ENCODE measurements at places on chromosomes 11 and 22.

GRCh38 chr11:18723991-18724390, 2.0 kb downstream of the IGSF22 start:
- no peak for DNase-seq
- no peaks in the 10 kb centered on the region for H3K36me3 ChIP-seq
- no peaks in the 10 kb centered on the region for H3K4me1 ChIP-seq
- H3K27me3 ChIP-seq, result no peaks in the 10 kb centered on the region
- no peak overlapping the region for H3K27ac ChIP-seq

DNA sequence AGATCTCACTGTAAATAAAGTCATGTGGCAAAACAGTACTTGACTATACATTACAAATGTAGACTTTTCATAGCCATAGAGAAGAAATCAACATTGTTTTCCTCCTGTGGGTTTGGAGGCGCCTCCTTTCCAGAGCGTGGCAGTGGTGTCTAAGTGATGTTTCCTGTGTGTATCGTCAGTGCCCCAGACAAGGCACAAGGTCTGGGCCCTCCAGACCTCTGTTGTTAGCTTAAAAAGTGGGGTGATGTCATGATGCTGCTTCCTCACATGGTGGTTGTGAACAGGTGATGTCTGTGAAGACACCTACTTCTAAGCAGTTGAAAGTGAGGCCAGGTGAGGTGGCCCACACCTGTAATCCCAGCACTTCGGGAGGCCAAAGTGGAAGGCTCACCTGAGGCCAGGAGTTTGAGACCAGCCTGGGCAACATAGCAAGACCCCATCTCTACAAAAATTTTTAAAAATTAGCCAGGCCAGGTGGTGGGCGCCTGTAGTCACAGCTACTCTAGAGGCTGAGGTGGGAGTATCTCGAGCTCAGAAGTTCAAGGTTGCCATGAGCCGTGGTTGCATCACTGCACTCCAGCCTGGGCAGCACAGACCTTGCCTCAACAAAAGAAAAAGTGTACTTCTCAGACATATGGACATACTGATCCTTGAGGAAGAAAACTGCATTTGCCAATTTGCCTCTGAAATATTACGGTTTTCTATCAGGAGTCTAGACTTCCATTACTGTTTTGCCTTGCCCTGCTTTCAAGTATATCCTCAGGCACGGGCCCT, 15.7 kb downstream of the NUP50 start:
- DNase-seq, result peak; percentile 65
- no peak overlapping the region for H3K4me3 ChIP-seq
- peaks cover 86% of the 10 kb centered on the region for H3K36me3 ChIP-seq
- no peaks in the 10 kb centered on the region for H3K4me1 ChIP-seq

DNA sequence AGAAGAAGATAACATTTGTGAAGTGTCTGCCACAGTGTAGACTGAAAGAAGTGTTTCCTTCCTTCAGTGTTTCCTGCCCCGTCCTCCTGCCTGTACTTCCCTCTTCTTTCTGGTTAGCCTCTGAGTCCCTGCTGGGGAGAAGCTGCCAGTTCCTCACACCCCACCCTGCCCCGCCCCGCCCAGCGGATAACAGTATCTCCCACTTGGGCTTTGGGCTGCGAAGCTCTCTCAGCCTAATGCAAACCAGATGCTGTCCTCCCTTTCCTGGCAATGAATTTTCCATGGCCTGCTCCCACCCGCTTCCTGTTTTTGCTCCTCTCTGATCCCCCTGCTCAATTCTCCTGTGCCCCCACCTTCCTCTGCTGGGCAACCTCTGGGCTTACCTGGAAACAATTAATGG, 5.2 kb upstream of the RAB3IL1 start:
- no peaks in the 10 kb centered on the region for H3K36me3 ChIP-seq
- no peak for DNase-seq
- H3K4me3 ChIP-seq, result no peak overlapping the region
- H3K27ac ChIP-seq, result peak overlapping the region; percentile 84
- H3K4me1 ChIP-seq, result no peaks in the 10 kb centered on the region
- H3K27me3 ChIP-seq, result peaks cover 47% of the 10 kb centered on the region

DNA sequence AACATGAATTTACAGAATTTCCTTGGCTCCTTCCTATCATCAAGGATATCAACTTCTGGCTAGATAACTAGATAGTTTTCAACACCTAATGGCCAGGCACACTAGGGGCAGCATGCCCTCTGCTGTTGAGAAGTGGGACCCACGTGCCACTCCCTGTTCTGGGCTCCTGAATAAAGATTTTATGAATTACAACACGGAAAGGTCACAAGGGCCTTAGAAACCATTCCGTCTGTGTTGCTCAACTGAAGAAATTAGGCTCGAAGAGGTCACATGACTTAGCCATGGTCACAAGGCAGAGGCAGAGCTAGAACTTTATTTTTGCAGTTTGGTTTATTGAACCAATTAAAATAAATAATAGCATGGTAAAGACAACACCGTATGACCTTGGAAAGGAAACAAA, 36.0 kb downstream of the PRCP start:
- H3K4me3 ChIP-seq, result no peak overlapping the region
- H3K4me1 ChIP-seq, result no peaks in the 10 kb centered on the region
- DNase-seq, result peak; percentile 7
- H3K27me3 ChIP-seq, result no peaks in the 10 kb centered on the region
- H3K36me3 ChIP-seq, result no peaks in the 10 kb centered on the region

DNA sequence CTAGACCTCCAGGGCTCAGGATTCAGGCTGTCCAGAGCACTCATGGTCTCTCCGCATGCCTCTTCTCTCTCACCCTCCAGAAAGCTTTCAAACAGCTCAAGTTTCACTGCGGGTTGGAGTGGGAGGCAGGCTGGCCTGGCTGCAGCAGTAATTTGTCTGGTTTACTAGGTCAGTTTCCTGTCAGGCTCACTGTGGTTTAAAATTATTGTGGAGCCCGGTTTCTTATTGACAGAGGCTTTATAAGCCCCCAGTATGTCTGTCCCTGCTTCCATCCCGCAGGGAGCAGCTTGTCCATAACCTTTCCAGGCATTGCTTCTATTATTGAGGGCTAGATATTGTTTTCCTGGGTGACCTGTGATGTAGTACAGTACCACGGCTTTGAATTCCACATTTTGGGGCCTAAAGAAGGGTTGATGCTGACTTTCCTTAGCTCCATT, 235.3 kb upstream of the SORL1-AS1 start:
- no peak overlapping the region for H3K4me3 ChIP-seq
- H3K4me1 ChIP-seq, result no peaks in the 10 kb centered on the region
- H3K36me3 ChIP-seq, result no peaks in the 10 kb centered on the region
- H3K27me3 ChIP-seq, result no peaks in the 10 kb centered on the region
- DNase-seq, result no peak

DNA sequence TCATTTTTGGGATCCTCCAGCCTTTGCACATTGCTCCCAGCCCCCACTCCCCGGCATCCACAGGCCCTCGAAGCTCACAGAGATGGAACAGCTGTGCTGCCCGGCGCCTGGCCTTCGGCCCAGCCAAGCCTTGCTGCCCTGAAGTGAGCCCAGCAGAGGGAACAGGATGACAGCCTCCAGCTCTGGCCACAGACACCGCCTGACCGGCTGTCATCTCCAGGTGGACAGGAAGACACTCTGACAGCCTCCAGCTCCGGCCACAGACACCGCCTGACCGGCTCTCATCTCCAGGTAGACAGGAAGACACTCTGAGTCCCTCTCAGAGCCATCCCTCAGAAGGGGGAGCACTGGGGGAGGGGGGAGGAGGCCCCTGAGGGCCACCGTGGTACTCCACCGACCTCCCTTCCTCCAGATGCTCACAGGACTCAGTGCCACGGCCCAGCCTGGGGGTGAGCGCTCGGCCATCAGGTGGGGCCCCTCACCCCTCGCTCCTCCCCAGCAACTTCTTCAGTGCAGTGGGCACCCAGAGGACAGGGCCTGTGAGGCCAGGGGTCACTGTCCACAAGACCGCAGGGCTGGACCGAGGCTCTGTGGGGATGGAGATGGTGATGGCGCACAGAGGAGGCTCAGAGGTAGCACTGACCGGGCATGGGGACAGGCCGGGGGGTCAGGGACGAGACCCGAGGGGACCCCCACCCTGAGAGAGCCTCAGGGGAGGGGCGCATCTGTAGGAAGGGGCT, 58.6 kb downstream of the BRD1 start:
- H3K27ac ChIP-seq, result no peak overlapping the region
- no peak overlapping the region for H3K4me3 ChIP-seq
- DNase-seq, result no peak
- peaks cover 13% of the 10 kb centered on the region for H3K36me3 ChIP-seq
- no peaks in the 10 kb centered on the region for H3K27me3 ChIP-seq

DNA sequence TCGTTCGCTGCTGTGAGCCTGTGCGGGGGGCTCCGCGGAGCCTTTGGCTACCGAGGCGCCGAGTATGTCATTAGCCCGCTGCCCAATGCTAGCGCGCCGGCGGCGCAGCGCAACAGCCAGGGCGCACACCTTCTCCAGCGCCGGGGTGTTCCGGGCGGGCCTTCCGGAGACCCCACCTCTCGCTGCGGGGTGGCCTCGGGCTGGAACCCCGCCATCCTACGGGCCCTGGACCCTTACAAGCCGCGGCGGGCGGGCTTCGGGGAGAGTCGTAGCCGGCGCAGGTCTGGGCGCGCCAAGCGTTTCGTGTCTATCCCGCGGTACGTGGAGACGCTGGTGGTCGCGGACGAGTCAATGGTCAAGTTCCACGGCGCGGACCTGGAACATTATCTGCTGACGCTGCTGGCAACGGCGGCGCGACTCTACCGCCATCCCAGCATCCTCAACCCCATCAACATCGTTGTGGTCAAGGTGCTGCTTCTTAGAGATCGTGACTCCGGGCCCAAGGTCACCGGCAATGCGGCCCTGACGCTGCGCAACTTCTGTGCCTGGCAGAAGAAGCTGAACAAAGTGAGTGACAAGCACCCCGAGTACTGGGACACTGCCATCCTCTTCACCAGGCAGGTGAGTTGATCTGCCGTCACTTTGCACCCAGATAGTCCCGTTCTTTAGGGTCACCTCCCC, 1.0 kb downstream of the ADAMTS15 start:
- H3K27me3 ChIP-seq, result peaks cover 54% of the 10 kb centered on the region
- DNase-seq, result no peak
- H3K4me3 ChIP-seq, result peak overlapping the region; percentile 27
- no peak overlapping the region for H3K27ac ChIP-seq
- H3K4me1 ChIP-seq, result no peaks in the 10 kb centered on the region

GRCh38 chr22:20237480-20238440, 30.4 kb downstream of the RTN4R start:
- DNase-seq, result no peak
- H3K36me3 ChIP-seq, result peaks cover 8% of the 10 kb centered on the region
- peak overlapping the region; percentile 81 for H3K27ac ChIP-seq
- no peak overlapping the region for H3K4me3 ChIP-seq

DNA sequence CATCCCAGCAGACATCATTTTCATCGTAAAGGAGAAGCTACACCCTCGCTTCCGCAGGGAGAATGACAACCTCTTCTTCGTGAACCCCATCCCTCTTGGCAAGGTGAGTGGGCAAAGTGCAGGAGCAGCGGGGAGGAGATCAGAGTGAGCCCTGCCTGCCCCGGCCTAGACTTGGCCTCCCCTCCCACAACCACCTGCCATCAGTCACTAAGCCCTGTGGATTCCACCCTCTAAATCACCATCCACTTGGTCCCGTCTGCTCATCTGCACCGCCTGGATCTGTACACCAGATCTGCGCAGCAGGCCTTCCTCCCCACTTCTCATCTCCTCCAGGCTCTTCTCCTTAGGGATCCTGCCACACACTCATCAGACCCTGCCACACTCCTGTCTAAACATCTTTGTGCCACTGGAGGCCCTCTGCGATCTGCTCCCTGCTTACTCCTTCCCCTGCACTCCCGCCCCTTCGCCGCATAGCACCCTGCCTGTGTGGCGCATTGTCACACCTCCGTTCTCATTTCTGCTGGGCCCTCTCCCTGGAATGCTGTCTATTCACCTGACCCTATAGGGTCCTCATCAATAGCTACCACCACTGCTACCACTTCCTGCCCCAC, 14.2 kb downstream of the UCP2 start:
- no peaks in the 10 kb centered on the region for H3K27me3 ChIP-seq
- H3K36me3 ChIP-seq, result no peaks in the 10 kb centered on the region
- H3K4me3 ChIP-seq, result no peak overlapping the region
- DNase-seq, result no peak
- H3K27ac ChIP-seq, result no peak overlapping the region

GRCh38 chr11:107265591-107266121, 192.0 kb downstream of the CWF19L2 start:
- no peak overlapping the region for H3K4me3 ChIP-seq
- no peaks in the 10 kb centered on the region for H3K4me1 ChIP-seq
- no peak overlapping the region for H3K27ac ChIP-seq
- H3K27me3 ChIP-seq, result no peaks in the 10 kb centered on the region
- DNase-seq, result no peak
- H3K36me3 ChIP-seq, result no peaks in the 10 kb centered on the region

DNA sequence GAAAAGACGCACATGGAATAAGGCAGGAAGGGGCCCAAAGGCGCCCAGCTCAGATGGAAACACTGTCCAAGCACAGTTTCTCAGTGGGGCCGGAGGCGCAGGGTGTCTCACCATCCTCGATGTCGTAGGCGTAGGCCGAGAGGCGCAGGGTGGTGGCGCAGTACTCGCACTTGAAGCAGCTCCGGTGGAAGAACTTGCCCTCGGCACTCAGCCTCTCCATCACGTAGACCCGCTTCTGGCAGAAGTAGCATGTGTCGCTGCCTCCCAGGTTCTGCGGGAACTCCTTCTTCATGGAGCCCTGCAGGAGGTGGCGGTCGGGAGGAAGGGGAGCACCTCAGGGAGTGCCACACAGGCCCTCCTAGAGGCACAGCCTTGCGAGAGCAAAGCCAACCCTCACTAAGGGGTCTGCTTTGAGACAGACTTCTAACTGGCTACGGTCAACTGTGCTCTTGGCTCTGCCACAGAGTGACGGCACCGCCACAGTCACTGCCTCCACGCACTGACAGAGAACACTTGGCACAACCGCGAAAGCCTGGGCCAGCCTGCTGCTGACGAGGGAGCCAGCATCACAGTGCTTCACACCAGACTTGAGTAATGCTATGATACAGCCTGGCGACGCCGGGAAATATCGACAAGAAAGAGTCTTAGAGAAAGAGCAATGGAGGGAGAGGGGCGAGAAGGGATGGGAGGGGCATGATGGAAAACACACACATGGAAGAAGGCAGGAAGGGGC, 97.6 kb upstream of the BID start:
- no peaks in the 10 kb centered on the region for H3K27me3 ChIP-seq
- peaks cover 12% of the 10 kb centered on the region for H3K4me1 ChIP-seq
- no peaks in the 10 kb centered on the region for H3K36me3 ChIP-seq
- no peak overlapping the region for H3K4me3 ChIP-seq
- no peak for DNase-seq
- no peak overlapping the region for H3K27ac ChIP-seq

Measured in thymus (tissue), 14 donors.